Kidney epithelial cell (primary cell): ENCODE measurements at places on chromosomes 11 and 22.

DNA sequence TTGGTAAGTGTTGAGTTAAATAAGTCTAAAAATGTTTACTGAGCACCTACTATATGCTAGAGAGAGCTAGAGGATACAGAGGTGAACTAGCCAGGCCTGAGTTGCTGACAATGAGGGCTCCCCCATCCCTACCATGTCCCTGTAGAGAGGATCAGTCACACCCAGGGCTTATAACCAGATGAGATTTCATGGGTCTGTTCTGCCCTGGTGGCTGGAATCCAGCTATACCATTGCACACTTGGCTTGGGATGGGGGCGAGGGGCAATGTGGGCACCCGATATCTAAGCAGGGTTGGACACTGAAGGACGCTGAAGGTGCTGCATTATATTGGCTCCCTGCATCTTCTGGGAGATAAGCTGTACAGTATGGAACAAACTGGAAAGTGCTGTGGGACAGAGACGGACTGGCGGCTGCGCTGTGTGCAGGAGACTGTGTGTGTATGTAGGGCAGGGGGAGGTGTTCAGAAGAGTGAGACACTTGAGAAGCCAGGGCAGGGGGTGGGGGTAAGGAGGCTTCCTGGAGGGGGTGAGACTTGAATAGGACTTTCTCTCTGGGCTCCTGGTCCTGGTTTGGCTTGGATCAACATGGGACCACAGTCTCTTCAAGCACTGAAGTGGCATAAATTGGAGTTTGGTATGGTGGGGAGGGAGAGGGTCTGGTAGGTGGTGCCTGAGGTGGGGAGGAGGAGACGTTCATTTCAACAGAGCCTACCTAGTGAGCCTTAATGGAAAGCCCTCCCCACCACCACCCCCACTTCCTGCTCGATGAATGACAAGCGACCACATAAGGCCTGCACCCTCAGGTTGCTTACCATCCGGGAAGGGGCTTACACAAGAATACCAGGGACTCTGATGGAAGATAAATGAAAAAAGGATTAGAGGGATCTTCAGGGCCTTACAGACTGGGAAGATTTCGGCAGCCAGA, 1.8 kb downstream of the CD82 start:
- DNase-seq = no peak

- DNase-seq = no peak
Observed at GRCh38 chr11:71156301-71156700, 96.1 kb downstream of the SHANK2 start.

- DNase-seq = no peak
Observed at GRCh38 chr11:26348776-26349175, 16.8 kb downstream of the ANO3 start.

GRCh38 chr11:22466351-22466750, 128.2 kb downstream of the SLC17A6 start:
- DNase-seq = no peak

GRCh38 chr11:35764417-35764816, 101.8 kb downstream of the TRIM44 start:
- no peak for DNase-seq

DNA sequence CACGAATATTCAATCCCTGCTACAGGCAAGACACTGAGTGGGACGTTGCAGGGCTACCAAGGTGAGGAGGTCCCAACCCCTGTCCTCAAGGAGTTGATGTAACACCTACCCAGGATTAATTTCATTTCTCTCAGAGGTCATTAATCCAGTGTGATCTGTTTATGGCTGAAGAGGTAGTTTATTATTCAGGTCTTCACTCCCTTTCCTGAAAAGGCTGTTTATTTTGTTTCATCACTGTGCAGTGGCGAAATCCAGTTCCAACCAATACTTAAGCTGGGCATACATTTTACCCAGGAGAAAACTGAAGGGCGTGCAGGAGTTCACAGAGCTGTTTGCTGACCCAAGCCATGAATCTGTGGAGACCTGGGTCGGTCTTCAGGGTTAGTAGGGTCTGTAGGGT, 2.7 kb upstream of the PTPRJ start:
- DNase-seq = no peak

DNA sequence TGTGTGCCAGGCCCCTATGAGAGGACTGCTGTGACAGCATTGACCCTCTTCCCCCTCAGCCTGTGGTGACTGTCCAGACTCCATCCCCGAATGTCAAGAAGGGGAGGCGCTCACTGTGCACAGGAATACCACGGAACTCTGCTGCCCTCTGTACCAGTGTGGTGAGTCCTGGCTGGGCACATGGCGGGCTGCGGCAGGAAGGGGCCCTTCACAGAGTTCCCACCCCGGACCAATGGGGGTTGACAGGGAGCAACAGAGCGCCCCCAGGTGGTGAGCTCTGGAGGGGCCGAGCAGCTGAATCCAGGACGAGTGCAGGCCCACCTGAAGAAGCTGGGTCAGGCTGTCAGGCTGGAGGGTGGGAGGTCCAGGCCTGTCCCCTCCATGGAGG, 83.8 kb upstream of the MYOD1 start:
- no peak for DNase-seq

DNA sequence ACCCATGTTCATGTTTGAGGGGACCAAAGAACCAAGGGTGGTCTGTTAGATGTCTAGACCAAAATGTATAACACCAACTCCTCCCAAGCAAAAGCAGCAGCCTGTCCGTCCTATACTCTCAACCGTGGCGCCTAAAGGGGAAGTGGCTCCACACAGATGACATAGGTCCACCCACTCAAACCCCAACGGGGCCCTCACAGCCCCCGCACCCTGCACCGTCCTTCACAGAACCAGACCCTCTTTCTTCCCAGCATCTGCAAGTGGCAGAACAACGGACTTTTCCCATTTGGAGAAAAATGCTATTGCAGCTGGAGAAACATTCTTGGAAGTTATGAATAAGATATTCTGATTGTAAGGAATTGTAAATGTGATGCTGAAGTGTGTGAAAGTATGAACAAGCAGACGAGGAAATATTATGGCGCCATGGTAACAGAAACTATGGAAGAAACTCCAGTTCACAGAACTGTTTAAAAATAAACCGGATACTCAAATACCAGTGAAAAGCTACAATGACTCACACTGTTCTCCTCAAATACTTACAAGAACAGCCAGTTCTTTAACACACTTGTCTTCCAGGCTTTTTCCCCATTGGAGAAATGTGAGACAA, 76.5 kb upstream of the ARFGAP3 start:
- peak; percentile 77 for DNase-seq

GRCh38 chr22:23675502-23676415, 15.1 kb upstream of the RGL4 start:
- no peak for DNase-seq

- no peak for DNase-seq
Observed at GRCh38 chr11:77071671-77072605, 5.2 kb downstream of the CAPN5 start.

DNA sequence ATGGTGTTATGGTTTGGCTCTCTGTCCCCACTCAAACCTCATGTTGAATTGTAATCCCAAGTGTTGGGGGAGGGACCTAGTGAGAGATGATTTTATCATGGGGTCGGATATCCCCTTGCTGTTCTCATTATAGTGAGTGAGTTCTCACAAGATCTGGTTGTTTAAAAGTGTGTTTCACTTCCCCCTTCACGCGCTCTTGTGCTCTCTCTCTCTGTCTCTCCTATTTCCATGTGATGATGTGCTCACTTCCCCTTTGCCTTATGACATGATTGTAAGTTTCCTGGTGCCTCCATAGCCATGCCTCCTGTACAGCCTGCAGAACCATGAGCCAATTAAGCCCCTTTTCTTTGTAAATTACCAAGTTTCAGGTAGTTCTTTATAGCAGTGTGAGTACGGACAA, 765.1 kb downstream of the KCNA4 start:
- no peak for DNase-seq

GRCh38 chr11:36193721-36194120, 95.5 kb downstream of the COMMD9 start:
- no peak for DNase-seq

DNA sequence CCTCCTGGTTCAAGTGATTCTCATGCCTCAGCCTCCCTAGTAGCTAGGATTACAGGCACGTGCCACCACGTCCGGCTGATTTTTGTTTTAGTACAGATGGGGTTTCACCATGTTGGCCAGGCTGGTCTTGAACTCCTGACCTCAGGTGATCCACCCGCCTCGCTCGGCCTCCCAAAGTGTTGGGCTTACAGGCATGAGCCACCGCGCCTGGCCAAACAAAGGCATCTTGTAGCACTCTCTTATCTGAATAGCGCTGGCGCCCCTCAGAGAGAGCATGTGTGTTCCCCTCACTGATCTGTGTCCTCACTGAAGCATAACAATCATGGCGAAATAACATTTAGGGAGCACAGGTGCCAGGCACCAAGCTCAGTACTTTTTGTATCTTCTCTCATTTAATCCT, 7.2 kb downstream of the DAGLA start:
- no peak for DNase-seq

DNA sequence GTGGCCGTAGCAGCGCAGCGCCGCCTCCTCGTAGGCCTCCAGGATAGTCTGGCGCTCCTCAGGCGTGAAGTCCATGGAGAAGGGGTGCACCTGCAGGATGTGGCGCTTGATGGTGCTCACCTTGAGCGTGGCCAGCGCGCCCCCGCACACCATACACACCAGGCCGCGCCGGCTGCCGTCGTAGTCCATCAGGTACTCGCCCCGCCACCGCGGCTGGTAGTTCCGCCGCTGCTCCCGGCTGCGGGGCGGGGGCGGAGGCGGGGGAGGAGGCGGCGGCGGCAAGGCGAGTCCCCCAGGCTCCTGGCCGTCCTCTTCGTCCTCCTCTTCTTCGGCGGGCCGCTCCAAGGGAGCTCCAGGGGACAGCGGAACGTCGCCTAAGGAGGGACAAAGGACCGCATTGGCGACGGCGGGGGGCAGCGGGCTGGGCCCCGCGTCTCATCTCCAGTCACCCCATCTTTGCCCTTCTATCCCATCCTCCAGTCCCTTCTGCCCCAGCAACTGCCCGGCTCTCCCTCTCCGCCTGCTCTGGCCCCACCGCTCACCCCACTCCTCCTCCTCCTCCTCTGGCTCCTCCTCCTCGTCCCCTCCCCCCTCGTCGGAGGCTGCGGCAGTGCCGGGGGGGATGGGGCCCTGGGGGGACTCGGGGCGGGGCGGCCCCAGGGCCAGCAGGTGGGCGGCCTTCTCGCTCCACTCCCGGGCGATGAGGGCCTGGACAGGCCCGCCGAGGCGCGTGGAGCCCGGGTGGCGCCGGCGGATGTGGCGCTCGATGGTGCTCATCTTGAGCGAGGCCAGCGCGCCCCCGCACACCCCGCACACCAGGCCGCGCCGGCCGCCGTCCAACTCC, 4.9 kb downstream of the ZFTA start:
- DNase-seq = no peak

GRCh38 chr11:46181843-46182424, 60.7 kb upstream of the PHF21A start:
- no peak for DNase-seq

DNA sequence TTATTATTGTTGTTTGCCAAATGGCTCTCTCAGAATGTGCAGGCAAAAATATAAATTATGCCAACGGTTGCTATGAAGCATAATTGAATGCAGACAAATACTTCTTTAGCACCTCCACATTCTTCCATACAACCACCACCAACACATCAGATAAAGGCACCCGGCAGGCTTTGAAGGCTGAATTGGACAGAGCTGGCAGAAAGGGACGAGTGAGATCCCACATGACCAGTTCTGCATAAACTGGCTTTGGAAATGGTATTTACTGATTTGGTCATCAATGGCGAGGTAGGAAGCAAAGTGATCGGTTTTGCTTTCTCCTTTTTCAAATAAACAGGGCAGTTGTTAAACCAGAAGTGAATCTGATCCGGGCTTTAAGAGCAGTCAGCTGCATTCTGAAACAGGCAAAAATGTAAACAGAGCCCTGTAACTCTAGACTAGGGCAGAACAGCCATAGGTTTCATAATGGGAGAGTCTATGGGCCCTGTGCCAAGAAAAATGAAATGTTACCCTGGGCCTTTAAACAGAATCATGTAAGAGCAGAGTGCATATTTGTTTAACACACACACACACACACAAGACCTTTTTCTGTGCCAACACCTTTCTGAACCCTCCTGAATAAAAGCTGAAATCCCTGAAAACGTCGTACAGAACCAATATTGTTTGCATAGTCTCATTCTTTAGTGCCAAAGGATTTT, 97.7 kb downstream of the MPPED2 start:
- DNase-seq = peak; percentile 4

- DNase-seq = no peak
Observed at GRCh38 chr11:20559523-20560300, 39.7 kb upstream of the SLC6A5 start.

DNA sequence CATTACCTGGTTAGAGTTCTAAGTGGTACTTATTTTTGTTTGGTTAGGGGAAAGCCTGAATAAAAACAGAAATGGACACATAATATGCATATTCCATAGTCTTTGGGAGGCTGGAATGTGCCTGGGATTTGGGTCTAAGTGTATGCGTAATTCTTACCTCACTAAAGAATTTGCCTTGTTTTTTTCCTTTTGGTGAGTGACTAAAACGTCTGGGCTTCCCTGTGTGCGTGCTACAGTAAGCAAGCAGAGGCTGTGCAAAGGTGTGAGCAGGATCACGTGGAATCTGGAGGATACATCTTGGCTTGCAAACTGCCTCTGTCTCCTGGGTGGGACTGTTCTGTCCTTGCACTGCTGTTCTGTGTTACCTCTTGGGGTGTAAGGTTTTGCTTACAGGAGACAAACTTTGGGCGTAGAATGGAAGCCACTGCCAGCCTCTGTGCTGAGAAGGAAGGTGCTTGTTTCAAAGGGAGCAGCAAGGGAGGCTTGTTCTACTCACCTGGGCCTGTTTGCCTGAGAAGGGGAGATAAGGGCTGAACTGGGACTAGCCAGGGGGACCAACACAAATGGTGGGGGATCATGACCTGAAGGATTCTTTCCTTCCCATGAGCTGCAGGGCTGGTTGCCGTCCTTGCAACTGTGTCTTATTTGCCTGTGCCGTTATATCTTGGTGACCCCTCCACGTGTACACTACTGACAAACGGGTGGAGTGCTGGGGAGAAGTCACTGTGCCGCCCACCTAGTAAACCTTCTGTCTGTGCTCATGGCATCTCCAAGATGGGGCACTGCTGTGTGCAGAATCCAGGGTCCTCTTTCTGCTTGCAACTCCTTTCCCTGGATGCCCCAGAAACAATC, 4.5 kb downstream of the NEAT1 start:
- no peak for DNase-seq

GRCh38 chr22:37893583-37893983, 12.5 kb upstream of the MICALL1 start:
- DNase-seq = no peak

- no peak for DNase-seq
Observed at GRCh38 chr11:126118806-126119205, 56.1 kb upstream of the CDON start.
